MCF 10A (cell line): ENCODE measurements at places on chromosomes 7 and 10. TPM values are rescaled to one million over a fixed set of nuclear protein-coding genes. Genes with fewer than 3 reads are reported as not detected.

- H3K4me3 ChIP-seq: peak overlapping the region; percentile 60
- no peak overlapping the region for H3K27ac ChIP-seq
- H3K27me3 ChIP-seq: peaks cover 5% of the 10 kb centered on the region
- no peaks in the 10 kb centered on the region for H3K36me3 ChIP-seq
- peaks cover 13% of the 10 kb centered on the region for H3K4me1 ChIP-seq
These were observed 25.0 kb downstream of the ZPBP start for GRCh38 chr7:50068026-50068425.

The HOXA10 gene
- total RNA-seq: 3.9 and 5.6 TPM in 2 replicates

- peaks cover 15% of the 10 kb centered on the region for H3K4me1 ChIP-seq
- H3K36me3 ChIP-seq: peaks cover 5% of the 10 kb centered on the region
- peak overlapping the region; percentile 26 for H3K4me3 ChIP-seq
- H3K27me3 ChIP-seq: no peaks in the 10 kb centered on the region
- no peak for DNase-seq
- H3K27ac ChIP-seq: peak overlapping the region; percentile 91
These were observed 50.1 kb upstream of the SRPK2 start for GRCh38 chr7:105438847-105439173.

DNA sequence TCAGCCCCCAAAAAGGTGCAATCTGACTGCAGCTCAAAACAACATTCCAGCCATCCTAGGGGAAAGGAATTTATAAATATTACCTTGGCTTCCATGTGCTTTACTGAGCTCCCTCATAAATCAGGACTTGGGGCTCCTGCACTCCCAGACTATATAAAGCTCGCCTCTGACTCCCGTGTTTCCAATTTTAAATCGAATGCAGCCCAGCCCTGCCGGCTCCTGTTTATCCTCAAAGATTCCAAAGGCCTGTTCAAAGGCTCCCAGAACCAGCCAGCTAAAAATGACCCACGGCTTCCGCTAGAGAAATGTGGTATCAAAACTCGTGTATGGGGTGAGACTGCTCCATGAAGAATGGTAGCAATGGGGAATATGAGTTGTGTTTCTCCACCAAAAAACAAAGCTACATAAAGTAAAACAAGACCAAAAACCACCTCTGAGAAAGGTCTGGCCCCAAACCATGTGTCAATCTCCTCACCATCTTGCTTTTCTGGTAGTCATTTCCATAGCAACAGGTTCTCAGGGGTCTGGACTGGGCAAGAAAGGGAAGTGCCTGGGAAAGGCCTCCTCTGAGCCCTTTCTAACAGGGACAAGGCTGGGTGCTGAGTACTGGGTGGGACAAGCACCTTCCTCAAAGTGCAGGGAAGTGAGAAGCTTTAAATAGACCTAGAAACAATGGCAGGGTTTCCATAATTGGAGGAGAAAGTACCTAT, 5.1 kb downstream of the CALML3 start:
- peaks cover 15% of the 10 kb centered on the region for H3K4me1 ChIP-seq
- H3K27ac ChIP-seq: peak overlapping the region; percentile 42
- no peaks in the 10 kb centered on the region for H3K27me3 ChIP-seq

DNA sequence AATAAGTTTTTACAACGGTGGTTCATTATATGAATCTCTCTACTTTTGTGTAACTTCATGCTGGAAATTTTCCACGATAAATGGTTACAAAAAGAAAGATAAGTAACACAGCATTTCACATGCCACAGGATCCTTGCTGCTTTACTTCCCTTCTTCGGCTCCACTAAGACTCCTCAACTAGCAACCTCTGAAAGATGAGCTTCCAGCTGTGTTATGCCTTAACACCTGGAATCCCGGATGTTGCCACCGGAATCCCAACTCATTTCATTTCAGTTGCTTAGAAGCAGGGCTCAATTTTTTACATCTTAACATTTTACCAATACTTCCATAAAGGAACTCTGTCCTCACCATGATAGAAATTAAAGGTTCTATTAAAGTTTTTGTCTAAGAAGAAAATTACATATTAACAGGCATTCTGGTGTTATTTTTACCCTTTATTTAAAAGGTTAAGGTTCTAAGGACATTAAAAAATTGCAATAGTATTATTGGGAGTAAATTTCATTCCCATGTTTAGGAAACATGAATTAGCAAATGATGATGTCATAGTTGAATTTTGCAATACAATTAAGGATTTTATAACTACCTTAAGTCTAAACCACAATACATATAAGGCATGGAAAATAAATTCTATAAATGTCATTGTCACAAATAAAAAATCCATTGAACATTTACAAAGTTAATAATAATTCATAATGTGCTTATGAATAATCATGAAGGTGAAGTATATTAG, 57.1 kb upstream of the IL6 start:
- no peak overlapping the region for H3K27ac ChIP-seq
- H3K4me1 ChIP-seq: peaks cover 39% of the 10 kb centered on the region
- DNase-seq: no peak
- H3K4me3 ChIP-seq: no peak overlapping the region

GRCh38 chr10:123380491-123381085, 226.4 kb downstream of the BUB3 start:
- peak; percentile 33 for DNase-seq
- H3K4me3 ChIP-seq: no peak overlapping the region
- no peak overlapping the region for H3K27ac ChIP-seq
- H3K36me3 ChIP-seq: no peaks in the 10 kb centered on the region
